ENCODE measurements at places on chromosomes 2 and 18.
A peak's percentile ranks its signal among the peaks of the same experiment; 100 is the strongest.

DNA sequence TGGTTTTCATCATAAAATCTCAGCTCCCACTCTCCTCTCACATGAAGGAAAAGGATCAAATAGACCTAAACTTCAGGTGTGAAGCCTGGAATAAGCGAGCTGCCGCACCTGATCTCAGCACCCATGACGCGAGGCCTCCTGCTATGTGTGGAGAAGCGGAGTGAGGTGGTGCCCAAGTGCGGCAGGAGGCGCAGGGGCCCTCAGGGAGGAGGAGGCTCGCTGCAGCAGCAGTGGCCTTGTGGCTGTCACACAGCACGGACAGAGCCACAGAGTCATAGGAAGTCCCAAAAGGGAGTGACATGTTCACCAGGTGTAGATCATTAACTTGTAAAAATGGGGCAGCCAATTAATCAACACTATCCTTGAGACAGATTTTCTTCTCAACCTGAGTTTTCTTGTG, 9.1 kb downstream of the SCLY start:
- no peak for DNase-seq

DNA sequence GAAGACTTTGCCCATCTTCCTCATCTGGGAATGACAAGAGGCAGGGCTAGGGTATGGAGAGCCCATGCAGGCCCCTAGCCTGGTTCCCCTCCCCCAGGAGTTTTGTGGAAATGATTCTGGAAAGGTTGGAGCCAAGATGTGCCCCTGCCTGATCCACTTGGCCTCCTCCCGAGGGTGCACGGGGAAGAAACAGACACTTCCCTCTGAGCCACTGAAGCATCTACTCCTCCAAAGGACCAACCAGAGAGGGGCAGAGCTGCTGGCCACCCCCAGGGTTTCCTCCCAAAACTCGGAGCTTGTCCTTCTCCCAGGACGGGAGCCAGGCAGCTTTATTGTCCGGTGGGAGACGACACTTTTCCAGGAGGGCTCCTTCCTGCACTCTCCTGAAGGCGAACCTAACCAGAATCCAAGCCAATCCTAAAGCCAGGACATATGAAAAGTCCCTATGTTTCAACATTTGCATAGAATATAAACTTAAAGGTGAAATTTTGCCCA, 149.2 kb upstream of the COPS8 start:
- no peak for DNase-seq

DNA sequence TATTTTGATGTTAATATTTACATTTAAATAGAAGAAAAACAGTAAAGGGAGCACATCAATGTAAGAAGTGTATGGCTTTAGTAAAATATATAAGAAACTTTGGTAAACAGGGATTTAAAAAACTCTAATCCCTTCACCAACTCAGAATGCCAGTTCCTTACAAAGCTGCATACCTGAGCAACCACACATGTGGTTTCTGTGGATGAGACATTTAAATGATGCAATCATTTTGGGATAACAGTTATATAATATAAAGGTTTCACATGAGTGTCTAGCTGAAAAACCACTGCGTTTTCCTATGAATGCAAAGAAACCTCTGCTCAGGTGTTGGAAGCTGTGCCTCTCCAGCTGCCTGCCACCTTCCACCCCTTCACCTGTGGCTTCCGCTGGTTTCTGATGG, 209.1 kb upstream of the REV1 start:
- no peak for DNase-seq

GRCh38 chr18:62284637-62285036, 40.5 kb upstream of the TNFRSF11A start:
- DNase-seq, result no peak

DNA sequence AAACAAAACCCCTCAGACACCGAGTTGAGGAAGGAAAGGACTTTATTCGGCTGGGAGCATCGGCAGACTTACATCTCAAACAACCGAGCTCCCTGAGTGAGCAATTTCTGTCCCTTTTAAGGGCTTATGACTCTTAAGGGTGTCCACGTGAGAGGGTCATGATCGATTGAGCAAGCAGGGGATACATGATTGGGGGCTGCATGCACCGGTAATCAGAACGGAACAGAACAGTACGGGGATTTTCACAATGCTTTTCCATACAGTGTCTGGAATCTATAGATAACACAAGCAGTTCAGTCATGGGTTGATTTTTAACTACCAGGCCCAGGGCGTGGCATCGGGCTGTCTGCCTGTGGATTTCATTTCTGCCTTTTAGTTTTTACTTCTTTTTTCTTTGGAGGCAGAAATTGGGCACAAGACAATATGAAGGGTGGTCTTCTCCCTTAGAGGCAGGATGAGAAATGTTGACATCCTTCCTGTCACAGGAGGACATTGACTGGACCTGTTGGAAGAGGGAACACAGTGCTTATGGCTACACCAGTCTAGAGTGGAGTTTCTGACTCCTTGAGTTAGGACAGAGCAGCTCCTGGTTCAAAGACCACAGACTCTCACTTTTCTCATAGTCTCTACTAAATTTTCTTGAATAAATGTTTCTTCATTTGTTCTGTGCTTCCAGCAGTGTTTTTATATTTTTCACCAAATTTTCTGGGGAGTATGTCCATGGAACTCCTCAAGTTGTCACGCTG, 35.8 kb downstream of the SPOPL start:
- DNase-seq, result no peak

GRCh38 chr18:80241919-80242777, 5.2 kb downstream of the PARD6G start:
- no peak for DNase-seq

GRCh38 chr2:237405006-237405559, 8.9 kb downstream of the COL6A3 start:
- DNase-seq, result no peak

DNA sequence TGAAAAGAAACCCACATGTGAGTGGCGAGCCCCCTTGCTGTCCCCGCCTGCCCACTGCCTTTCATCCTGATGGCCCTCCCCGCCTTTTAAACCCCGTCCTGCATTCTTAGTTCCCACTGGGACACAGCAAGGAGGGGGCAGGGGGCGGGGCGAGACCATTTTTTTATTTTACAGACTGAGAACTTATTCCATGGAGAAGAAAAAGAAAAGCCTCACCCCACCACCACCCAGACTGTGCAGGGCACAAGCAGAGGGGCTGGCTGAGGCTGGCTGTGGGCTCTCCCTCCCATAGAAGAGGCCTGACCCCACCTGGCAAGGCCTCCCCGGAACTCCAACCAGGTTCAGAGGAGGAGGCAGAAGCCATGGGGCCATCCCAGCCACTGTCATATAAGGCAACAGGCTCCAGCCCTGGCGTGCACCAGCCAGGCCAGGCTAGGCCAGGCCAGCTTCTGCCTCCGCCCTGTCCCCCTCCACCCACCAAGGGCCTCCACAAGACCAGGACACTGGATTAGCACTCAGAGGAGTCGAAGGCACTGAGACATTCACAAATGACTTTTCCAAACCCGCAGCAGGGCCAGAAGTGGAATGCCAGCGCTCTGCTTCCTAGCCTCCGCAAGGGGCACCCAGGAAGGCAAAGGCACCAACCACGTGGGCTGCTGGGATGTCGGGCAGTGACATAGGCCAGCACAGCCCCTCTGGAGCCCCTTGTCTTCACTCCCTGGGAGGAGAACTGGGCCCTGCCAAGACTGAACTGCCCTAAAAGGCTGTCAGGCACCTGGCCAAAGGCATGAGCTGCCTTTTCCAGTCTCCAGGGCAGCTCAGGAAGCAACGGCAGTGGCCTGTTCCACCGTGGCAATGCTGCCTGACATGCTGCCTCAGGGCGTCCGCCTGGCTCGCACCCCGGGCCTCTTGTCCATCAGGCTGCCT, 37.5 kb upstream of the SEMA4C start:
- DNase-seq, result no peak

DNA sequence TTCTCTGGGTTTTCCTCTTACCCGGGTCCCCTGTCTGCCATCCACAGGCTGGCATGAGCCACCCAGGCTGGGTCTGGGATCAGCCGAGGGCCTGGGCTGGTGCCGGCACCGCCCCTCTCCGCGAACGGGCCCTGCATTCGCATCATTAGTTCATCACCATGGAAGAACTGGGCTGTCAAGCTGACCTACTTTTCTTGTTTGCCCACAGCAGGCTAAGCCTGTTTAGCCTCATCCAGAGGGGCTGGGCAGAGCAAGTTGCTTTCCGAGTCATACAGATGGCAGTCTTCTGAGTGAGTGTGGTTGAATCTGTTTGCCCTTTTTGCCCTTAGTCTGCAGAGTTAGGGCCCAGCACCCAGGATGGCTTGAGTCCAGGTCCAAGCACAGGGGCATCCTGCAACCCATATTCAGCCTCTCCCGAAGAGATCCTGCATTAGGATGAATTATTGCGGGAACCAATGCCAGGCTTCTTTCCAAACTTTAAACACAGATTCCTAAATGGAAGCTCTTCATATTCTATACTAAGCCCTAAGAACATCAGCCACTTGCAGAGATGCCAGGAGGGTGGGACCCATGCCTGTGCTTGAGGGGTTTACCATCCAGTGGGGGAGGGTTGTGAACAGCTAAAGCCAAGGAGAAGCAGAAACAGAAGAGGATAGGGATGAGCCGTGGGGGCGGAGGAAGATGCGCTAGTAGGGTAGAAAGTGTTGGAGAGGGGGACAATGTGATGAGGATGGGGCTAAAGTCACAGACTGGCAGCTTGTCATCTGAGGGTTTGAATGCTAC, 68.0 kb downstream of the NPAS2 start:
- no peak for DNase-seq

GRCh38 chr2:118231759-118232158, 143.5 kb downstream of the INSIG2 start:
- no peak for DNase-seq

DNA sequence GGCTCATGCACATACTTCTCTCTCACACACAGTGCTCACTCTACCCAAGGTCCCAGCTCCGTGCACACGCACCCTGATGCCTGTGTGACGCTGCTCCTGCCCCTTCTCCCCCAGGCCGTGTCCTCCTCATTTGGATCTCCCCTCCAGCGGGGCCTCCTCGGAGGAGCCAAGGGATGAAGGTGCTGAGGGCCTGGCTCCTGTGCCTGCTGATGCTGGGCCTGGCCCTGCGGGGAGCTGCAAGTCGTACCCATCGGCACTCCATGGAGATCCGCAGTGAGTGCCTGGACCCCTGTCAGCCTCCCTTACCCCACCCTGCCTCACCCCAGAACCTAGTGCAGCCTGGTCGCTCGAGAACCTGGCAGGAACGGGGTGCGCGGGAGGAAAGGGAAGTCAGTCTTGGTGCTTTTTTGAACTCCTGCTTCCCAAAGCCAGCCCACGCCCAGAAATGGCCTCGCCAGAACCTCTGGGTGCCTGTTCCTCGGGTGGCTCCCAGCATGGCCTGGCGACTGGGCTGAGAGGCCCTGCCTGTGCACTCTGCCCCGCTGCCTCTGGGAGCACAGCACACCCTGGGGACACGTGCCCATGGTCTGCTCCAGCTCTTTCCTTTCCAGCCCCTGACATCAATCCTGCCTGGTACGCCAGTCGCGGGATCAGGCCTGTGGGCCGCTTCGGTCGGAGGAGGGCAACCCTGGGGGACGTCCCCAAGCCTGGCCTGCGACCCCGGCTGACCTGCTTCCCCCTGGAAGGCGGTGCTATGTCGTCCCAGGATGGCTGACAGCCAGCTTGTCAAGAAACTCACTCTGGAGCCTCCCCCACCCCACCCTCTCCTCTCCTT, at the start of gene PRLH:
PRLH (plus strand) TSS at position 174 of the 835 bp plus-strand sequence; CDS start at position 174, 0 bp downstream.
- DNase-seq, result no peak

- no peak for DNase-seq
Measured at GRCh38 chr18:56869189-56869777, 218.1 kb downstream of the WDR7 start.

DNA sequence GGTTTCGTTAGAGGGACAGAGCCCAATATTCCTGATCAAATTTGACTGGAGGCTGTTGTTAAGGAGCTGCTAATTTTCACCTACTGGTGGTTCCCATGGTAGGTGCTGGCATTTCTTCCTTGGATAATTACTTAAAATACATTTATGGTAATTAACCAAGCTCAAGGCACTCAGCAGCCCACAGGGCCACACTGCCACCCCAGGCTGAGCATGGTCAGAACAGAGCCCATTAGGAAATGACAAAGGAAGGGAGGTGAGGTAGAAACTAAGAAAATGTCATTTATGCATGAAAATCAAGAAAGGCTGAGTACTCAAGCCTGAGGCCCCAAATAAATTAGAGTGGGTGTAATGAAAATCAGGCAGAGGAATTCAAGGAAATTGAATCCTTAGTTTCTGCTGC, 510.2 kb upstream of the GYPC start:
- no peak for DNase-seq

- peak; percentile 69 for DNase-seq
Measured at GRCh38 chr18:46071653-46072375, at the start of gene PSTPIP2. Gene PSTPIP2 (minus strand): TSS chr18:46072260. CDS start chr18:46072188, 72 bp downstream.

Data from activated naive CD8-positive, alpha-beta T cell treated with anti-CD3 and anti-CD28 coated beads for 36 hours (primary cell).